ENCODE measurements at places on chromosomes 5 and 9.

GRCh38 chr5:77630114-77630680 lies 8.3 kb downstream of the OTP start:
- no peak for DNase-seq

- no peak for DNase-seq
Observed at GRCh38 chr9:88224938-88225337, 86.7 kb upstream of the SPATA31C2 start.

GRCh38 chr5:132086277-132086794 lies 12.7 kb downstream of the CSF2 start:
- DNase-seq: peak; percentile 67

DNA sequence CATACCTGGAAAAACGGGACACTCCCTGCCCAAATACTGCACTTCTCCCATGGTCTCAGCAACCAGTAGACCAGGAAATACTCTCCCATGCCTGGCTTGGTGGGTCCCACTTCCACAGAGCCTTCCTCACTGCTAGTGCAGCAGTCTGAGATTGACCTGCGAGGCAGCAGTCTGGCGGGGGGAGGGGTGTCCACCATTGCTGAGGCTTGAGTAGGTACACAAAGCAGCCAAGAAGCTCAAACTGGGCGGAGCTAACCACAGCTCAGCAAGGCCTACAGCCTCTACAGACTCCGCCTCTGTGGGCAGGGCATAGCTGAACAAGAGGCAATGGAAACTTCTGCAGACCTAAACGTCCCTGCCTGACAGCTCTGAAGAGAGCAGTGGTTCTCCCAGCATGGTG lies 191.5 kb upstream of the FTMT start:
- no peak for DNase-seq

GRCh38 chr9:99411479-99412115 lies 189.5 kb downstream of the SEC61B start:
- DNase-seq: peak; percentile 67

DNA sequence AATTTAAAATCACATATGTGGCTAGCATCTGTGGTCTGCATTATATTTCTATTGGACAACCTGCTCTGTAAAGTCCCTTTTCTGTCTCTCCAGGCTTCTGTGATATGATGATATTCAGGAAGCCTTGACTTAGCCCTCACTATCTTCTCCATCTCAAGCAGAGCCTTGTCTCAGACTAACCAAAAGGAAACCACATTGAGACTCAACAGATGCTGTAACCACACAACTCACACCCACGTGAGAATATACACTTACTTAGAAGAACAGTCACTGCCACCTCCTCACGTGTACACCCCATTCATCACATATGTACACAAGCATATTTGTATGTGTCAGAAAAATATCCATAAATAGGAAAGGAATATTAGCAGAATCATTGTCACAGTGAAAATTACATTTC lies 33.6 kb downstream of the HTR4 start:
- no peak for DNase-seq

GRCh38 chr5:133265257-133265656 lies 213.4 kb downstream of the HSPA4 start:
- no peak for DNase-seq

GRCh38 chr9:97307500-97308163 lies at the start of gene CCDC180:
Gene CCDC180, plus strand, starts transcription at chr9:97307659. Its CDS starts 405 bp downstream, at chr9:97308064.
- DNase-seq: peak; percentile 40

GRCh38 chr5:14415024-14415697 lies 166.4 kb upstream of the OTULINL start:
- DNase-seq: no peak

DNA sequence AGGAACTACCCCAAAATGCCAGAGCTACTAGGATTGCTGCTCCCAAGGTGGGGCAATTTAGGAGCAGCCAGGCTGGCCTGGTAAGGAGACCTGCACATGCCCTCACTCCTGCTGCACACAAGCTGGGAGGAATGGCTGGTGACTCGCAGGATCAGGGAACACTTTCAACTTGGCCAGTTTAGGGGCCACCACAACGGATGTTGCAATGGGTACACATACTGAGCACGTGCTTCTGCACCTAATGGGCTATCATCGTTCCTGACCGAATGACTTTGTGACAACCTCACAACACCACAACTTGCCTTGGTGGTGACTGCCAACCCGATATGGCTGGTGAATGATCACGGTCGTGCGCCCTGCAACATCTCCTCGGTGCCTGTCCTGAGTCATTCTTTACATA lies 172.0 kb downstream of the ROR2 start:
- DNase-seq: no peak

DNA sequence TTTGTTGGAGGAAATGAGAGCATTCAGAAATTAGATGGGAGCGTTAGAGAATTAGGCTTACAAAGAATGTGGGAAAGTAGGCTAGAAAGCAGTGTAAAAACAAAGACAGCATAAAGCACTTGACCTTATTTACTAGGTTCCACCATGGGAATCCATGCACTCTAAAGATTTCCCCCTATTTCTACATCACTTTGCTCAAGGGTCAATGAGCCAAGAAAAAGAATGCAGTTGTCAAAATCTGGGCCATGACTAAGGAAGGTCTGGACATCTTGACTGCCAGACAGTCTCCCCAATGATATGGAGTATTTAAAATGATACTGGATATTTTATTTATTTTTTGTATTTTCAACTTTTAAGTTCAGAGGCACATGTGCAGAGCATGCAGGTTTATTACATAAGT lies 3.4 kb downstream of the TLR4 start:
- no peak for DNase-seq

- no peak for DNase-seq
Observed at GRCh38 chr5:4097199-4097598, 501.6 kb downstream of the IRX1 start.

- DNase-seq: no peak
Observed at GRCh38 chr9:89395931-89396710, 77.8 kb downstream of the SECISBP2 start.

- peak; percentile 83 for DNase-seq
Observed at GRCh38 chr9:96136992-96137670, 164.8 kb downstream of the HSD17B3 start.

DNA sequence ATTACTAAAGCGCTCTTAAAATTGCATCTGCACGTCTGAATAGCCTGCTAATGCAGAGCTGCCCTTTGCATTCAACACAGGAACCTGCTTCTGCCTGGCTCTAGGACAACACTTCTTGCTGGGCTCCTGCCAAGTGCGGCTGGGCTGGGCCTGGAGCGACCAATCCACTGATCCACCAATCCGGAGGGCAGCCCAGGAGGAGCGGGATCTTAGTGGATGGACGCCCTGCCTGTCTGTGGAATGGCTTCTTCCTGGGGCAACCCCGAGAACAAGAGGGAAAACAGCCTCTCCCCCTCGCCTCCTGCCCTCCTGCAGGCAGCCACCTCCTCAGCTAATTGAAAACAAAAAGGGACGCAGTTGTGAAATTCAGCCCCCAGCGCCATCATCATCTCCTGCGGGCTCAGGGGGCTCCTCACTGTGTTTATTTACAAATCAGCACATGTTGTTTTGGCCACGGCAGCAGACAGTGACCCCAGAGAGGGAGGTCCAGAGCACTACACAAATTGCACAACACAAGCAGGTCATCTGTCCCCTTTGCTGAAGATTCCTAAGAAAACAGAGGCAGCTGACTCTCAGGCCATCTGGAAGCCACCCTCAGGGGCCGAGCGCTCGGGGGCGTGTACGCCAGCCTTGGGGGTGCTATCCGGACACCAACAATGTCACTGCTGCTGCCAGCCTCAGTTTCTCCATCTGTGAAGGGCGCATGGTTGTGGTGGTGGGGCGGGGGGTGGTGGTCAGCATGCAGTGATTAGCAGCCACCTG lies 57.3 kb downstream of the GADD45G start:
- peak; percentile 99 for DNase-seq

DNA sequence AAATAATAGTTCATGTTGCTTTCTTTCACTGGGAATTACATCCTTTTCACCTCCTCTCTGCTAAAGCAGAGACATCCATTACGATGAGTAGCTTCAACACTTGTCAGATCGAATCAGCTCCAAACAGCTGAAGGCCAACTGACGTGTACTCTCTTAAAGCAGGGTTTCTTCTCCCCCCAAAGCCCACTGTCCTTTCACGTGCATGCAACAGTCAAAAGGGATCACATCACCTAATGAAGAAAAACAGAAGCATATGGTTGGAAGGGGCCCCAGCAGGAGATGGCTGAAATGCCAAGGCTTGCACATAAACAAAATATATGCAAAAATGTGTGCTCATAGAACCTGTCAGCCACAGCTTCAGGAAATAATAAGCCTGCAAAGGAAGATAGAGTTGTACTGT lies 421.6 kb downstream of the ANXA1 start:
- no peak for DNase-seq

DNA sequence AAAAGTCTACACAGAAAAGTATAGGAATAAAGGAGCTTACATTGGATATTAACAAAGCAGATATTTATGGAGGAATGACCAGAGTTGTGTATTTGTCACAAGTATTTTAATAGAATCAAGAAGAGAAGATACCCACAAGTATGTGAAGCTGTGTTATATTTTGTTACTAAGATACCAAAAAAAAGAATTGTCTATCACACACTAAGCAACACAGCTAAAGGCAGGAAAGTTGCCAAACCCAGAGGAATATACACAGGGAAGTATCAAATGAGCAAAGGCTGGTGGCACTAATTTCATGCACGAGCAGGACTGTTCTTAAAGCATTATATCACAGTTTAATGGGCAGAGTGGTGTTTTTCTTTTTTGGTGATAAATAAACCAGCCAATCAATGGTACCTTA lies 30.9 kb upstream of the RAI14 start:
- DNase-seq: no peak

Data from umbilical cord (tissue), 2 donors.